ENCODE measurements at places on chromosomes 1 and 21. TPM values are rescaled to one million over a fixed set of nuclear protein-coding genes. Genes with fewer than 3 reads are reported as not detected.

The KIF21B gene
- 8.4 TPM for total RNA-seq

The SLAMF9 gene
- total RNA-seq, result not detected

The NLRP3 gene
- 0.44 TPM for total RNA-seq

The MR1 gene
- 0.67 TPM for total RNA-seq

DNA sequence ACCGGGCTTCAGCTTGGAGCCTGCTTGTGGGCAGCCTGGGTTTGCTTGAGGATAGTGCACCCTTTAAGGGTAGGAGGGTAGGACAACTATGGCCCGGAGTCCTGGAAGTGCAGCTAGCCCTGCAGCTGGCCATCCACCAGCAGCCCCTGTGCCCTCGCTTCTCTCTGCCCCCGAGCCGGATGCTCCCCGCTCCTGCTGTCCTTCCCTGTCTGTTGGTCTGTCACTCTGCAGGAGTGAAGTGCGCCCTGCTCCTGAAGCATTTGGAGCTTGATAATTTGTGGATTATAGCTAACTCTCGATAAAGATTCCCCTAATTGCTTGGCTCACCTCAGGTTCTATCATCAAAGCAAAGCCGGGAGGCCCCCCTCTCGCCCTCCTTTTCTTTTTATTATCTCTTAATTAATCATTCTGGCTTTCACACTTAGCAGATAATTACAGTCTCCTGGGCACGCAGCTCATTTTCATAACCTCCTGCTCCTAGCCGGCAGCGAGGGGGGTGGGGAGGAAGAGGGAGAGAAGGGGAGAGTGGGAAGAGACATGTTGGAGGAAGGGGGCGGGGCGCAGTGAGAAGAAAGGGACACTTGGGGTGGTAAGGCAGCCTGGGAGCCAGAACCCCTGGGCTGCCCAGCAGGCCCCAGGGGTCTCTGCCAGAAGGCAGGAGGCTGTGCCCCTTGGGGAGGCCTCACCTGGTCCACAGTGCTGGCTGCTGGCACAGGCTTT is 14.4 kb downstream of the KIRREL1 start:
- DNase-seq, result no peak

GRCh38 chr1:205258719-205259118 is 31.0 kb downstream of the TMCC2 start:
- no peak for DNase-seq

- DNase-seq, result no peak
Observed at GRCh38 chr1:172071746-172072145, 230.4 kb downstream of the DNM3 start.

DNA sequence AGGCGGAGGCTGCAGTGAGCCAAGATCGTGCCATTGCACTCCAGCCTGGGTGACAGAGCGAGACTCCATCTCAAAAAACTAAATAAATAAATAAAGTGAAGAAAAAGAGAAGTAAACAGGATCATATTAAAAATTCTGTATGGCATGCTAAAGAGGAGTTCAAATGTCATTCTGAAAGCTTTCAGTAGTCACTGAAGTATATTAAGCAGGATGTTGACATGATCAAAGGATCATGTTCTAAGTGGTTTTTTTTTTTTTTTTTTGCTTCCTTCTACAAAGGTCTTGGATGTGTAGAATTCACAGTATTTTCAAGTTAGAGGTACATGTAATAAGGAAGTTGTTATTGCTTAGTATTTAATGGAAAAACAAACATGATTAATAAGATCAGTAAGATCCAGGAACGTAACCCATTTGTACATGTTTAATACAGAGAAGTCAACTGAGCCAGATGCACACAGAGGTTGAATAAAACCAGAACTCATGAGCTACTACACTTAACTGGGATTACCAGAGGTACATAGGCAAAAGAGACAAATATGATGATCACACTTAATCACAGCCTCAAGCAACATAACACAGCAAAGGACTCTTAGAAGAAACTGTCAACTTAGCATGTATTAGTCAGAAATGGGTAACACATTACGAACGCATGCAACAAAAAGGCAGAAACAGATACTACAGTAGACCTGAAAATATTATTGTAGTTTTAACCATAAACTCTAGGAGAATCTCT is 12.2 kb downstream of the CDC42BPA start:
- no peak for DNase-seq

GRCh38 chr1:67434491-67434890 is 4.3 kb upstream of the SERBP1 start:
- DNase-seq, result no peak

GRCh38 chr1:18556364-18556763 is 74.3 kb upstream of the PAX7 start:
- peak; percentile 26 for DNase-seq

GRCh38 chr1:204476563-204476962 is 18.0 kb downstream of the PIK3C2B start:
- DNase-seq, result no peak
